ENCODE measurements at places on chromosomes 7 and 10.

GRCh38 chr10:26410356-26410755 lies 27.8 kb upstream of the APBB1IP start:
- no peak for DNase-seq

DNA sequence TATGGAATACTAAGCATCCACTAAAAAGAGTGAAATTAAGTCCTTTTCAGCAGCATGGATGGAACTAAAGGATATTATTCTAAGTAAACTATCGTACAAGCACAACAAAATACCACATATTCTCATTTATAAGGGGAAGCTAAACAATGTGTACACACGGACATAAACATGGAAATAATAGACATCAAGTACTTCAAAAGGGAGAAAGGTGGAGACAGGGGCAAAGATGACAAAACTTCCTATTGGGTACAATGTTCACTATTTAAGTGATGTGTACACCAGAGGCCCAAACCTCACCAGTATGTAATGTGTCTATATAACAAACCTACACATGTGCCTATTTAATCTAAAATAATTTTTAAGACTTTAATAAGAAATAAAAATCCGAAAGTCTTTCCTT lies 2.2 kb upstream of the AKR1C4 start:
- DNase-seq = no peak

DNA sequence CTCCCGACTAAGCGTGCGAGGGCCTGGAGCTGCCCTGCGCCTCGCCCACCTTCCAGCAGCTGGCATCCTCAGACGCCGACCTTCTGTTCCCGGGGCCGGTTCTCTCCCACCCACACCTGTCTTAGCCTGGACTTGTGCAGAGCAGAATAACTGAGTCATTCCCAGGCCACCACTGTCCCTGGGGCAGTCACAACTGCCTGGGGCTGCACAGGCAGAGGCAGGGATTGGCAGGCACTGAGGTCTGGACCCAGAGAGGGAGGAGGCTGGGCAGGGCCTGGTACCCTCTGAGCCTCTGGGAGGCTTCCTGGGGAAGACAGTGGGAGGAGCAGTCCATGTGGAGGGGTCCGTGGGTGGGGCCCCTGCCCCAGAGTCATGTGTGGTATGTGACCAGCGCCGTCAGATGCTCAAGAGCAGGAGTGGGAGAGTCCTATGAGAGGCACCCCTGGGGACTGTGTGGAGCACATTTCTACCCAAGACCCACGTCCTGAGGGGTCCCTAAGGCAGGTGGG lies 74.3 kb downstream of the NKX6-2 start:
- no peak for DNase-seq

- no peak for DNase-seq
Observed at GRCh38 chr10:100303724-100304319, 17.3 kb upstream of the BLOC1S2 start.

DNA sequence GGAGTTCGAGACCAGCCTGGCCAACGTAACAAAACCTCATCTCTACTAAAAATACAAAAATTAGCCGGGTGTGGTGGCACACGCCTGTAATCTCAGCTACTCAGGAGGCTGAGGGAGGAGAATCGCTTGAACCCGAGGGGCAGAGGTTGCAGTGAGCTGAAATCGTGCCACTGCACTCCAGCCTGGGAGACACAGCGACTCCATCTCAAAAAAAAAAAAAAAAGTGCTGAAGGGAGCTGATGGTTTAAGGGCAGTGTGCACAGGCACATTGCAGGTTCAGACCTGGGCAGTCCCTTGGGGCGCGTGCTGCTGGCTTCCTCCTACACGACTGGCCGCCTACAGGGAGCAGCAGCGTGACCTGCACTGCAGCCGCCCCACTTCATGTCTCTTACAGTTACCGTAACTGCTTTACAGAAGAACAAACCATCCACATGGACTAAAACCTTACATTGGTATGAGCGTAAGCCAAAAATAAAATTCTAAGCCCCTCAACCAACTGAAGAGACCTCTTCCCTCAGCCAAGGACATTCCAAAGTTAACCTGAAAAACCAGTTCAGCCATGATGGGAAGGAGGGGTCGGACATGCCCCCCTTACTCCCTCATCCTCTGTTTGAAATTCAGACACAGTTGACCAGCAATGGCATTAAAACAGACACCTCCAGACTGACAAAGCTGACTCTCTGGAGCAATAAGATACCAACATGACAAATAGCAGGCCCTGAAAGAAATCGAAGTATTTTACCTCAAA lies 262.2 kb downstream of the ZMYND11 start:
- no peak for DNase-seq

DNA sequence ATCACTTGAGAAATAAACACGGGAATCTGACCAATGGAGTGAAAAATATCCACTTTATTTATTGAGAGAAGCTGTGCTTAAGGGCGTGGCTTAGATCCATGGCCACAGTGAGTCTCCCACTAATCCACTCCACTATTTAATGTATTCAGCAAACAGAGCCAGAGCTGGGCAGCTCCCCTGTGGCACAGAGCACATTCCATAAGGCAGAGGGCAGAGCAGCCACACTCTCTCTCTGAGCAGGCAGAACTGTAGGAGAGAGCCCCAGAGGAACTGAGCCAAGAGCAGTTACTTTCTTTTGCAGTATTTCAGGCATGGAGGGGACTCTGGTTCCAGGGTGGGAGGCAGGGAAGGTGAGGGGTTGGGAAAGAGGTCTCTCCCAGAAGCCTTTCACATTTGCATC lies 106.0 kb downstream of the GALNT17 start:
- no peak for DNase-seq

GRCh38 chr7:135074531-135074930 lies 73.3 kb upstream of the TMEM140 start:
- DNase-seq = no peak
